NCI-H2081 treated with DMSO at 0.1 percent for 48 hours (cell line): ENCODE measurements at places on chromosomes 4 and X.

DNA sequence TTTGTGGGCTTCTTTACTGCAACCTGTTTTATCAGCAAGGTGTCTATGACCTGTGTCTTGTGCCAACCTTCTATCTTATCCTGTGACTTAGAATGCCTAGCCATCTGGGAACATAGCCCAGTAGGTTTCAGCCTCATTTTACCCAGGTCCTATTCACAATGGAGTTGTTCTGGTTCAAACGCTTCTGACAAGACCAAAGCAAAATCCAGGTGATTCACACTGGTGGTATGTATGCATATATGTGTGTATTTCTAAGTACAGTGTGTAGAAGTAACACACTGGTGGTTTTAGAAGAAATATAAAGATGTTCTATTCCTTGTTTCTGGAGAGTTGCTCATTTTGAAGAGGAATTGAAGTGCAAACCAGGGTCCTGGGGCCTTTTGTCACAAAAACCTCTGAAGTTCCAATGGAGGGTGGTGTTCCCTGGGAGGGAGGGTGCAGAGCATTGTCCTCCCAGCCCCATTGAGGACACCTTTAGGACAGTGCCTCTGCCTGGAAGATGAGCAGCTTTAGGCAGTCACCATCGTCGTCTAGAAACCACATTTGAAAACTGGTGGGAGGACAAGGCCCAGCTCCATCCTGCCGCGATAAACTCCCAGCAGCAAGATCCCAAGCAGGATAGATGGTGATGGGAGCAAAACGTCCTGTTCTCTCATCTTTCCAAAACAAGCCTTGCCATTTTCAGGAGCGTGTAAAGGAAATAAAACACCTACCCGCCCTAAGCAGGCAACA is 191.4 kb downstream of the TSPAN5 start:
- no peak for DNase-seq

DNA sequence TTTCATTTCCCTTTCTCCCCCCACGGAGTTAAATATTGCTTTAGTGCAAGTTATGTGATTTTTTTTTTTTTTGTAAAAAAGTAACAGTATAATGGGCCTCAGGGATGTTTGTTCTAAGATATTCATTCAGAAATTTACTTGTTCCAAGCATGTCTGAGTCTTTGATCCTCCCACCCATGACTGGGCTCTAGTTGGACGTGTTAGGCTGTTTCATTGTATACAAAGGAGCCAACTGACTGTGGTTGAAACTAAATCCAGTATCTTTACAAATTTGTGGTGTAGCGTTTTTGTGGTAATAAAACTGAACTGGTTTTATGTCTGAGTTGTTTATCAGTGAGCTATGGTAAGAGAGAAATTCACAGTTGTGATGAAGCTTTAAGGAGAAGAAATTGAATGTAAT is 74.1 kb downstream of the DOCK11 start:
- DNase-seq, result no peak

DNA sequence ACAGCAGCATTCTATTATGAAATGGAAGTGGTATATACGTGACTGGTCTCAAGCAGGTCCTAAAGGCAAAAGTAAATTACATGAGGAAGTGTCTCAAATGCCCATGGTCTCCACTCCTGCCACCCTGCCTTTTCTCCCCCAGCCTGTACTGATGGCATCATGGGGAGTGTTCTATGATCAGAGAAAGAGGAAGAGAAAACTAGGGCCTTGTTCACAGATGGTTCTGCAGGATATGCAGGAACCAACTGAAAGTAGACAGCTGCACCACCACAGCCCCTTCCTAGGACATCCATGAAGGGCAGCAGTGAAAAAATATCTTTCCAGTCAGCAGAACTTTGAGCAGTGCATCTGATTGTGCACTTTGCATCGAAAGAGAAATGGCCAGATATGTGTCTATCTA is 901.5 kb downstream of the ARAP2 start:
- DNase-seq, result no peak

GRCh38 chr4:4269856-4270255 is 20.1 kb downstream of the LYAR start:
- no peak for DNase-seq

DNA sequence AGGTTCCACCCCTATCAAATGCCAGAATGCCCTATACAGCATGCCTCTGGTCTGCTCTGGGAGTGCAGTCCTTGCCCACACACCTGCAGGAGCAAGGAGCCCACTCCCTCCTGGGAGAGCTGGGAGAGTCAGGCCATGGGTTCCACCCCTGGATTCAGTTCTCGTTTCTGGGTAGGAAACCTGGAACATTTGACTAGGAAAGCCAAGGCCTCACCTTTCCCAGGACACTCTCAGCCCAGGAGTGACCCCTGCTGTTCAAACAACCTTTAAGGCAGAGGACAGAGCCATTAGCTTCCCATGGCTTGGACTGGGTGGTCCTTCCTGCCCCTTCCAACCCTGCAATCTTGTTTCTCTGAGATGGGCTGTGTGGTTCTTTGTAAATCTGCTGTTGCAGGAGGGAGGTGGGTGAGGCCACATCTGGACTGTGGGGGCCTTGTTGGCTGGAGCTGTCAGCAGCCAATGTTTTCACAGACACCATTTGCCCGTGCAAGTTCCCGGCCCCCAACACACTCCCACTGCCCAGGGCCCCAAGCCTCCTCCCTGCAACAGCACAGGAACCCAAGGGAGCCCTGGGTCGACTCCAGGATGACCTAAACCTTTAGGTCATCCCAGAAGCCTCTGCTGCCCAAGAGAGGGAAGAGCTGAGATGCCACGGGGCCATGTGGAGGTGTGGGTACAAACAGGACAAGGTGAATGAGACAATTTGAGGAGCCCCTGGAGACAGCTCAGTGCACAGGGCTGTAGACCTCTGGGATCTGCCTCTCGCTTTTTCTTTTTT is 104.4 kb downstream of the PJA1 start:
- DNase-seq, result no peak

DNA sequence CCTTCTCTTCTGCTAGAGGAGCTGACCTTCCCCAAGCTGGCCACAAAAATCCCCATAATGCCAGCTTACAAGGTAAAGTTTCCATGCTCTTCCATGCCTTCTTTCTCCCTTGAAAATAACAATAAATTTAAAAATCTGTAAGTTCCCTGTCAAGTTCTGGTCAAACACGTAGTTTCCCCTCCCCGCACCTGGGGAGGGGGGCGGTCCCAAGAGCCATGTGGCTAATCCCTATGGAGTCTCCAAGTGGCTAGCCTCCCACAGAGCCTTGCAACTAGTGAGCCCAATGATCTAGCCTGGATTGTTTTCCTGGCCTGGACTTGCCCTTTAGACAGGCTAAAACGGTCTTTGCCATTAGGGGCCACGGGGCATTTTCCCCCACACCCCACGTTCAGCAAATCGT is 2.1 kb upstream of the NRK start:
- DNase-seq, result no peak

DNA sequence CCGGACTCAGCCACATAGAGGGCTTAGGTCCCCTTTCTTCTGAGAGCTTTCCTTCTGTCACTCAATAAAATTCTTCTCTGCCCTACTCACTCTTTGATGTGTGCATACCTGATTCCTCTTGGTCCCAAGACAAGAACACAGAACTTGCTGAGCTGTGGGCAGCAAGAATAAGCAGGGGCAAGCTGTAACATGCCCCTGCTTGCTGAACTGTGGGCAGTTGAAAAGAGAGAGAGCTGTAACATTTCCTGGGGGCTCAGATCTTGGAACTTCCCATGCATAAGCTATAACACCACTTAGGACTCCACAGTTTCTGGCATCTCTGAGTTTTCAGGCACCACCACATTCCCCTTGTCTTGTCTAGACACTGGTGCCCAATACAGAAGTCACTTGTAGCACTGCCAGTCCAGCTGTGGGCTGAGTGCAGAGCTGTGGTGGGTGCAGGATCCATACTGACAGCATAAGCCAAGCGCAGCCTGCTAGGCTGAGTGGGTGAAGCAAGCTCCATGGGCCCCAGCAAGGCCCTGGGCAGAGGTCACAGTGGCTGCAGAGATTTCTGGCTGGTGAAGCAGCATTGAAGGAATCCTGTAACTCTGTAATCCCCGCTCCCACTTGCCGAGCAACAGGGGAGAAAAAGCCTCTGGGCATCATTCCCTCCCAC is 241.2 kb downstream of the PCDH10 start:
- DNase-seq, result no peak

DNA sequence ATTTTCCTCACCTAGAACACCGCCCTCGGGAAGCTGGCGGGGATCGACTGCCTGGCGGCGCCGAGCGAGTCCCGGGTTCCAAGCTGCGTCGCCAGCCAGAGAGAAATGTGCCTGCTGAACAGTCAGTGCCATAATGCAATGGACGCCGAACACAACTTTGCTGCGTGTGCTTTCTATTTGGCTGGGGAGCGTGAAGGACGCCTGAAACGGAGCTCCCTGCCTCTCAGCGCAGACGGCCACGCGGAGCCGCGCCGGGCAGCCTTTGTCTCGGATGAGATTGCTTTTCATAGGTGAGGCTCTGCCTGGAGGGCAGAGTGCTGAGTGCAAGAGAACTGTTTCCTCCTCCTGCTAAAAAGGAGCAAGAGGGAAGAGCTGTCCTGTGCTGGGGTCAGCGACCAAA is 107.7 kb upstream of the BCOR start:
- no peak for DNase-seq

- no peak for DNase-seq
Measured at GRCh38 chr4:161841759-161842158, 322.0 kb downstream of the FSTL5 start.

DNA sequence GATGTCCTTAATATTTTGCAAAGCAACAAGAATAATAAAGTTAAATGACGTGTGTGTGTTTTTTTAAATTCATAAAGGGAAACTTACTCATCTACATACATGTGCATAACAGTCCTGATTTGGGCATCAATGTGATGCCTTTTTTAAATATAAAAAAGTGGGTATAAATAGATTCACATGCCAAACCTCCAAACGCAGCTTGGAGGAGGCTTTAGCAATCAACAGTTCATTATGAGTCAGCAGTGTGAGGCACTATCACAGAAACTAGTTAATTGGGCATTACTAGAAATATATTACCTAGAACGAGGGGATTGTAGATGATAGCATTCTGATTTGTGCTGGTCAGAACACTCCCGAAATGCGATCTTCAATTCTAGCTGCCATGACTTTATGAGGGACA is 115.1 kb downstream of the HS6ST2 start:
- DNase-seq, result no peak

DNA sequence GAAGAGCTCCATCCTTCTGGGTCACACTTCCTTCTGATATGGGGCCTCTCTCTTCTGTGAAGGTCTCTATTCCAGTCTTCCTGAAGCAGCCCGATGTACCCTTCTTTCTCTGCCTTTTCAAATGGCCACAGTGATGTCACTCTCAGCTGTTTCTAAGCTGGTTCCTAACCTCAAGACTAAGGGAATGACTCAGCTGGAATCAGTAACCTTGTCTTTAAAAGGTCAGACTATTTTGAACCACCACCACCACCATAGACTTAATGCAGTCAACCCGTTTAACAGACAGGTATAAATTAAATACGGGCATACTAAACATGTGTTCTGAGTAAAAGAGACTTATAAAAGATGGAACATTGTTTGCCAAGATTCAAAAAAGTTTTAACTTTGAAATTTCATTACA is 121.0 kb downstream of the PPA2 start:
- no peak for DNase-seq

DNA sequence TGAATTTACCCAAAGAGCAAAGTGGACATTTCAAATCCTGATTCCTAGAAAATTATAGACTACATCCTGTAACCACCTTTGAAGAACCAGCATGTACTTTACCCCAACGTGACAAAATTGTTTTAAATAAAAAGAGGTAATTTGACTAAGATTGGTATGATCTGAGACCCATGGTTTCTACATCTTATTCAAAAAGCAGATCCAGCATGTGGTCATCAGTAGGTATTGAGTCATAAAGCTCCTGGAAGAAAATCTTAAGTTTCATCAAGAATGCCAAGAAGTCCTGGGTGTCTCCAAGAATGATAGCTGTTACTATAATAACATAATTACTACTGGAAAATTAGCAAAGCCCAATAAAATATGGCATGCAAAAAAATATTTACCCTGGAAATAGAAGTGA is 61.8 kb downstream of the NFKB1 start:
- DNase-seq, result no peak

DNA sequence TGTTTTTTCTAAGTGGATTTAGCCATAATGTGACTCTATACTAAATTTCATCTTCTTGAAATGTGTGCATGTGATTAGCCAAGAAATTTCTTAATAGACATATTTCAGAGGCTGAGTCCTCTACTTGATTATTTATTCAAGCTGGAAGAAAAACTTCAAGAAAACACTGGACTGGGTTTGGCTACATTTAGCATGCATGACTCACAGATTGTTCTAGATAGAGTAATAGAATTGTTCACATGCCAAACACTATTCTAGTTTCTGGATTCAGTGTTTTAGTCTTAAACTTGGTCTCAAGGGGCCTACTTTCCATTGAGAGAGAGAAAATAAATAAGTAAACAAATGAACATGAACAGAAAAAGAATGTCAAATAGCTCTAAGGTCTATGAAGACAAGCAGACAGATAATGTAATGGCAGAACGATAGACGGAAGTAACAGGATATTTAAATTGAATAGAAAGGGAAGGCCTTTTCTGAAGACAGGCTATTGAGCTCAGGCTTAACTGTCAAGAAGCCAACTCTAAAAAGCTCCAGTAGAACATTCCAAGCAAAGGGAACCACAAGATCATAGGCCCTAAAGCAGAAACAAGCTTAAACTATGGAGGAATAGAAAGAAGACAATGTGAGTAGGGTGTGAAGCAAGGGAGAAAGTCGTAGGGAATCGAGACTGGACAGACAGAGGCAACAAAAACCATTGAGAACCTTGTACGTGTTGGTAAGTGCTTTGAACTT is 104.6 kb downstream of the TMEM144 start:
- DNase-seq, result no peak

DNA sequence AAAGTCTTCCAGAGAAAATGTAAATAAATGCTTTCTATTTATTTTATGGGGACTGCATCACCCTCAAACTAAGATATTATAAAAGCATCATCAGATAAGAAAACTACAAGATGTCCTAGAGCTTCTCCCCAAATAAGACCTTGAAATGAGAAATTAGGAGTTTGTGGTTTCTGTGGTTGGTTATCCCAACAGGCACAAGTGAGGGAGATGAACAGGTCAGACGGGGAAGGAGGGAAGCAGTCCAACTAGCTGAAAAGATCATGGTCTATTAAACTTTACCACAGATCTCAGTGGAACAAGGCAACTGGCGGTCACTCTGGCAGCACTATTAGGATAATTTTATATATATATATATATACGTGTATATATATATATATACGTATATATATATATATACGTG is 319.3 kb upstream of the GRID2 start:
- DNase-seq, result no peak

DNA sequence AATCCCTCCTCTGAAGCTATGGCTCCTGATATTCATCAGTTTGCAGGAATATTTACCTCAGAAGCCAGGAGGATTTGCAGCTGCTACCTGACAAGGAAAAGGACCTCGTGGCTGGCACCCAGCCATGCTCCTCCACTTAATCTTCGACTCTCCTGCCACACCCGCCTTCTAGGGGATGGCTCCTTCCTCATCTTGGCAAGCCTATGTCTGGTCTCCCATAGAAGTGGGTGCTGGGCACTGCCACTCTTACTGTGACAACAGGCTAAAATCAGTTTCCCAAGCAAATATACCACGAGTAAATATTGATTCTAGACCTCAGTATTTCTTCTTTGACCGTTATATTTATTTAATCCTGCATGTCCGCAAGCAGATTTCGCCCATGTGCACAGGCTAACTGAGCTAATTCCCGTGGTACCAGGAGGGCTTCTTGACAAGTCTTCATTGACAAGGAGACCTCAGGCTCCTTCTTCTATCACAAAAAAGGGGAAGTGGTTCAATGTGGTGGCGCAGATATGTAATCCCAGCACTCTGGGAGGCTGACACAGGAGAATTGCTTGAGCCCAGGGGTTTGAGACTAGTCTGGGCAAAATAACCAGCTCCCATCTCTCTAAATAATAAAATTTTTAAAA is 52.6 kb upstream of the DCTD start:
- DNase-seq, result no peak

GRCh38 chrX:133007458-133007857 is 49.0 kb upstream of the HS6ST2 start:
- DNase-seq, result no peak
